ENCODE measurements at places on chromosomes 3 and 15.

GRCh38 chr3:128205558-128206145 lies 52.4 kb downstream of the EEFSEC start:
- no peak for DNase-seq

DNA sequence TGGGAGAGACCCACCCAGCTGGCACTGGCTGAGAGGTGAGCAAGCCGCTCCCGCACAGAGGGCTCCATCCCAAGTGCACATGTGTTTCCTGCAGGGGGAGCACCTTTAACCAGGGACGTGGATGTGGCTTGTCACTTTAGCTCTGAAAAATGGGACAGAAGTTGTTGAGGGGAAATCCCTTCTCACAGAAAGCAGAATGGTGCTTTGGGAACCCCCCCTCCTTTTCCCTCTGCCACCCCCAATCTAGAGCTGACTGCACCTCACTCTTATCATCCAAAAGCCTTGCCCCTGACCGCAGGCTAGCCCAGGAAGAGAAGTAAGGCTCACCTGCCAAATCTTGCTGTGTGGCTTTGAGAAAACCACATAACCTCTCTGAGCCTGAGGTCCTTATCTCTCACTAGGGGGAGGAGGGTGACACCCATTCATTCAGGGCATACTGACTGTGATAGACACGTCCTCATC lies 77.9 kb downstream of the RPN1 start:
- no peak for DNase-seq

GRCh38 chr3:40741729-40742128 lies 217.0 kb downstream of the ZNF621 start:
- DNase-seq: peak; percentile 73

- no peak for DNase-seq
These were observed 100.8 kb upstream of the LIPC start for GRCh38 chr15:58330741-58331559.

DNA sequence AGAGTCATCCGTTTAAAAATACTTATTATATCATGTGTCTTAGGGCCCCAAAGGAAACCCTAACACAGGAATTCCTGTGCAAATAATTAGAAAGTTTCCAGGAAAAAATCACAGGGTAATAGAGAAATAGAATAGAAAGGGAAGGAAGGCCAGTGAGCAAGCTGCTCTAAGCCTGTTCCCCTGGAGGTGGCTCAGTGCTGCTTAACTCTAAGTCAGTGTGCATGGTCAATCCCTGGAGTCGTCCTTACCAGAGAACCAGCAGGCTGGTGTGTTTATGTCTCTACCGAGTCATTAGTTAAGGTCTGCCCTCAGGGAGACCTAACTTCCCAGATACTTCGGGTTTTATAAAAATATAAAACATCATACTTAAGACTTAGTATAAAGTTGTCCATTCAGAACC lies 21.0 kb upstream of the MCF2L2 start:
- DNase-seq: peak; percentile 47

- DNase-seq: no peak
These were observed 102.4 kb downstream of the DNAJB8 start for GRCh38 chr3:128364291-128364690.

DNA sequence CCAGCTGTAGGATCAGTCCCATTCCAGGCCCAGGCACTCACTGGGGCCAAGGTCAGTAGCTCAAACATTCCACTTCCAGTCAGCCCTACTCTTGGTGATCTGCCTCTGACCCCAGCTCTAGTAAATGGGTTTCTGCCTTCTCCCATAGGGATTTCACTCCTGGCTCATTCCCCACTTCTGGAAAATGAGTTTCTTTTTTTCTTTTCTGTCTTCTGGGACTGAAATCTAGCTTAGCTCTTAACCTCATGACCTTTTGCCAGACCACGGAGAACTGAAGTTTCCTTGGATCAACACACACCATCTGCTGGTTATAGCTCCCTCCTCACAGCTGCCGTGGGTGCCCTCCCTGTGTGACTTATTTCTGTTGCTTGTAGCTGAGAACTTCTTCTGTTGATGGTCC lies 21.3 kb downstream of the MME start:
- DNase-seq: no peak

DNA sequence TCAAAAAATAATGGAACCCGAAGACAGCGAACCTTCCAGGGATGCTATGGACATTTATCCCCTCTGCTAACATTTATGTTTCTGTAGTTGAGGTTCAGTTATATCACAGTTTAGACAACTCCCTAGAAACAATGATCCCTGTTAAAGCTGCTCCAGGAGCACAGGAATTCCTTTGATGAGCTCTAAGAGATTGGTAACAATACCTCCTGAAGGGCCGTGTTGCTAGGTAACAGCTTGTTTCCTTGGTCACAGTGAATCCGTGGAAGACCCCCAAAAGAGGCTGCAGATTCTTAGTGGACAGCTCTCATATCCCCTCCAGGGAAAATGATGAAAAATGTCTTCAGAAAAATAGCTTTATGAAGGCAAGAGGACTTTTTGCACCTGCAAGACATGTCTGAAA lies 160.2 kb downstream of the SERPINI1 start:
- DNase-seq: no peak

- DNase-seq: no peak
These were observed 331.8 kb upstream of the TBL1XR1 start for GRCh38 chr3:177529071-177529550.

- peak; percentile 84 for DNase-seq
These were observed 9.6 kb upstream of the FLNB start for GRCh38 chr3:57998366-57999283.

- peak; percentile 23 for DNase-seq
These were observed 3.7 kb downstream of the PBRM1 start for GRCh38 chr3:52682016-52682415.

GRCh38 chr3:38392604-38393163 lies 46.1 kb downstream of the XYLB start:
- no peak for DNase-seq

- DNase-seq: no peak
These were observed 13.2 kb downstream of the GREM1 start for GRCh38 chr15:32730677-32731654.
